HepG2 (cell line): ENCODE measurements at places on chromosomes 3 and 15.

DNA sequence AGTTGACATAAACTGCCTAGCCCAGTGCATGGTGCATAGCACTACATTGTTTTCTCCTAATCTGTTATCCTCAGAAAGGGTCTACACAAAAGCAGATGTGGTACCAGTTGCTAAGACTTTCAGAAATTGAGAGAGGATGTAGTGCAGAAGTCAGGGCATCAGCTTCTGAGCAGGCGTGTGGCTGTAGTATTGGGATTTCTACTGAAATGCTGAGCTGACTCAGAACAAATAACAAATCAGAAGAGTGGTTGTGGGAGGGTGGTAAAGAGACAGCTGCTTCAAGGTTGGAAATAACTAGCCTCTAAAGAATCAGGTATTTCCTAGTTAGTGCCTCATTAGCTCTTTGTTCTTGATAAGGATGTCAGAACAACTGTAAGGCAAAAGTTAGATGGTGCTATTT lies 161.3 kb downstream of the AKAP13 start:
- no peak for DNase-seq

DNA sequence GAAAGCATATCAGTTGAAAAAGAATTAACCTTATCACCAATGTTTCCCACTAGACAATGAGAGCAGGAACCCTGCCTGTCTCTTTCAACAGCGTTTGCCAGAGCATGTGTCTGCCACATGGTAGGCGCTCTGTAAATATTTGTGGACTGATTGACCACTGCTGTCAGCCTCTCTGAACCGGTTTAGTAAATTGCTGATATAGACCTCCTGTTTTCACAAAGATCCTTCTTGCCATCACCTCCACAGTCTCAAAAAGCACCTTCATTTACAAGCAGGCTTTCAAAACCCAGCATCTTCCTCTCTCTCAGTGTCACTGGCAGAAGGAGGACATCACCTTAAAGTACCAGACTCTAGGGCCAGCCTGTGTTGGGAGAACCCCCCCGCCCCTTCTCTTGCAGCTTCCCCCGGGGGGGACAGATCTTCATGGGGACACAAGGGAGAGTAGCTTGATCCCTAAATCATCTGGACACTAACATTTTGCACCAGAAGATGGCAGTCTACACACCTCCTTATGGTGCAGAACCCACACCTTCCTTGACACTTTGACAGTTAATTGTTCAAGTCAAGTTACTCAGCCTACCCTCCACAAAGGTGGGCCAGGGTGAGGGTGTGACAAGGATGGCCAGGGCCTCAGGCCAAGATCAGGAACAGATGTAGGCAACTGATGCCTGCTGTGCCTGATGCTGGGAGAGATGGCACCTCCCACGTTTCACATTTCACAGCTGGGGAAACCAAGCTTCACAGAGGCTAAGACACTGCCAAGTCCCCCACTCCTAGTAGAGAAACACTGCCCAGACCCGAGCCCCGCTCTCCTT lies 37.8 kb upstream of the USP3 start:
- peak; percentile 66 for DNase-seq

DNA sequence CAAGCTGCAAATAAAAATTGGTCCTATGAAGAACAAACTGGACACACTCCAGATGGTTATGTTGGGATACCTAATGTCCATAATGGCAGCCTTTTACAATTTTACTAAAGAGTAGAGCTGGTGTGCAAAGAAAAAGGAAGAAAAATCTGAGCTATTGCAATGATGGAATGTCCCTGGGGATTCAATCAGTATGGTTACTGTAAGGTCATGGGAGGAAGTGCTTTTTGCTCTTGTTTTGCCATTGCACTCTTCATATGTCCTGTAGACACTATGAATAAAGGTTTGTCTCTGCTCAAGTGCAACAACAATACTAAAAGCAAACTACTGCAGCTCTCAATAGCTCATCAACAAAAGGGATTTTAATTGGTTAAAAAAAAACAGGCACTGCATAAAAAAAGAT lies 5.4 kb downstream of the PFN2 start:
- DNase-seq: no peak

- no peak for DNase-seq
Measured at GRCh38 chr15:59334076-59334415, 38.6 kb downstream of the MYO1E start.

GRCh38 chr3:12859840-12860239 lies 18.5 kb upstream of the RPL32 start:
- no peak for DNase-seq

DNA sequence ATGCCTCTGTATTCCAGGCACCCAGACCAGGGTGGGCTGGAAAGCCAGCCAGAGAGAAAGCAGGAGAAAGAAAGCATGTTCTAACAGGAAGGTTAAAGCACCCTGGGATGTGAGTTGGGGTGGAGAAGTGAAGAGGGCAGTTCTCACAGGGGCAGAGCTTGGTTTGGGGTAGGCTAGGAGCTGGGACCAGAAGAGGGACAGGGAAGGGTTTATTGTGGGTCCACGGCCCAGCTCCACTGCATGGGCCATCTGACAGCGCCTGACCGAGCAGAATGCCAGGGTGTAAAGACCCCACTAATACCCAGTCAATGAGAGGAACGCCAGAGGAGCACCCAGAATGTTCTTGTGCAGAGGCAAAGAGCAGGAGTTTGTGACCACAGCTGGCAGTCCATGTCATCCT lies 27.1 kb upstream of the MAGEF1 start:
- no peak for DNase-seq

DNA sequence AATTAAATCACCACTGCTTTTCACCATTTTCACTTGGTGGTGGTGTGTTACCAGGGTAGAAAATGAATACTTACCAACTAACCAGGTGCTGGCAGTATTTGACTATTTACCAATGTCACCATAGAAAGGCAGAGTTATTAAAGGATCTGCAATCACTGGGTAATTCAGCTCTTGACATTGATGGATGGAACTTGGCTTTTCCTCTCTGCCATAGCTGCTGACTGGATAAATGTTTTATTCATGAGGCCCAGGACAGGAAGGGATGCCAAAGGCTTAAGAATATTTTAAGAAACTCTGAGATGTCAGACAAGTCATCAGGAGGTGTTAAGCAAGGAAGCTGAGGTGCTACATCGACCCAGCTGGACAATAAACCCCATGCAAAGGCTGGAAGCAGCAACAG lies 495.5 kb upstream of the CFAP20DC start:
- no peak for DNase-seq

DNA sequence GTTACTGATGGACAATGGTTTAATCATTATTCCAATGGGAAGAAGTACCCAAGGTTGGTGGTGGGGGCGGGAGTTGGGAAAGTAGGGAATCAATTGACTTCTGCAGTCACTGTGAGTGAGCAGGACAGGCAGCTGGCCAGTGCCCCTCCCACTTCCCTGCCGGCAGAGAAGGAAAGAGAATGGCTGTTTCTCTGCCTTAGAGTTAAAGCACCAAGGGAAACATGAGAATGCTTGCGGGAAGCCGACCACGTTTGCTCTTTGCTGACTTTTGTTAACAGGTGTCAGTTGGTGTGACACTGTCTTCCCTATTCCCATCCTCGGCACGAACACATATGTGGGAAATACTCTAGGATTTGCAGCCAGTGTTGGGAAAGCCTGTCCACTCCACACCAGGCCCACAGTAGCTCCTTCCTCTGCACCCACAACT lies 33.5 kb upstream of the MFSD1 start:
- DNase-seq: peak; percentile 67

- DNase-seq: no peak
Measured at GRCh38 chr3:183377307-183377959, 51.0 kb downstream of the MCF2L2 start.

DNA sequence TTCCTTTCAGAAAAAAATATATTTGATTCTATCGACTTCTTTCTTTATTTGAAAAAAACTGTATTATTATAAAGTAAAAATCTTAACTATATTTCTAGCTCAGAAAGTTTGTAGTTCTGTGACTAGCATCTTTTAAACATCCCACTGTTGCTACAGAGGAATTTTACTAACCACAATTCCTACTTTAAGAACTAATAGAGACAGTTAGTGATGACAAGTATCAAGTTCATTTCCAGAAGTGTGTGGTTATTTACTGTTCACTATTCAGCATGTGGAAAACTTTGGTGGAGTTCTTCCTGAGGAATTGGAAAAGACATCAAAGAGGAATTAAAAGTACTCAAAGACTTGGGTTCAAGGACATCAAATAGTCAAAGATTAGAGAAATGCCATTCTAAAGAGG lies 524.1 kb upstream of the CBLB start:
- DNase-seq: no peak

DNA sequence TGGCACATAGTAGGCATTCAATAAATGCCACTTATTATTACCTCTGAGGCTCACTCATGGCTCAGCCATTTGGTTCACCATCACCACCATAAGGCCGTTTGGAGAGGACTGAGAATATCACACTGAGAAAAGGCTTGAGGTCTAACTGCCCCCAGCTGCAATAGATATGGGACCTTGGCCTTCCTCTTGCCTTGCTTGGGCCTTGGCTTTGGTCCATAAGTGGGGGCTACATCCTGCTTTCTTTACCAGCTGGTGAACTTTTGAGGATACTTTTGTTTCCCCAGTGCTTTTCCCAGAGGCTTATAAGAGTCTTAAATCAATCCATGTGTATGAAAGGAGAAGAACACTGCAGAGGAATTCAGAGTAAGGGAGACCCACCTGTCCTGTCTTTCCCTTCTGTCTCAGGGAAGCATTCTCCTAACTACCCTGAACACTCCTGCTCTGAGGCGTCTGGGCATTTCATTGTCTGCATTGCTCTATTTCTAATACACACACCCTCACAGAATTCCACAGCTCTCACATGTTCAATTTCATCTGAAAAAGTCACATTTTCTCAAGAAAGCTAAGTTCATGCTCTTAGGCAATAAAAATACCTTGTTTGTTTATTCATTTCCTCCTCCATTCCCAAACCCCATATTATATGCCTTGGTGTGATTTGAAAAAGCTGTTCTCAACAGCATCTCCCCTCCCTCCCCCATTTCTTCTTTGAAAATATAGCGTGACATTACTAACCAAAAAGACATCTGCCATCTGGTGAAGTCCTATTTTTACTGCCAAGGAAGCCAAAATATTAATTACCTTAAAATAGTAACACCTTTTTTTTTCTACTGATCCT lies 22.5 kb upstream of the KCNMB2 start:
- no peak for DNase-seq

DNA sequence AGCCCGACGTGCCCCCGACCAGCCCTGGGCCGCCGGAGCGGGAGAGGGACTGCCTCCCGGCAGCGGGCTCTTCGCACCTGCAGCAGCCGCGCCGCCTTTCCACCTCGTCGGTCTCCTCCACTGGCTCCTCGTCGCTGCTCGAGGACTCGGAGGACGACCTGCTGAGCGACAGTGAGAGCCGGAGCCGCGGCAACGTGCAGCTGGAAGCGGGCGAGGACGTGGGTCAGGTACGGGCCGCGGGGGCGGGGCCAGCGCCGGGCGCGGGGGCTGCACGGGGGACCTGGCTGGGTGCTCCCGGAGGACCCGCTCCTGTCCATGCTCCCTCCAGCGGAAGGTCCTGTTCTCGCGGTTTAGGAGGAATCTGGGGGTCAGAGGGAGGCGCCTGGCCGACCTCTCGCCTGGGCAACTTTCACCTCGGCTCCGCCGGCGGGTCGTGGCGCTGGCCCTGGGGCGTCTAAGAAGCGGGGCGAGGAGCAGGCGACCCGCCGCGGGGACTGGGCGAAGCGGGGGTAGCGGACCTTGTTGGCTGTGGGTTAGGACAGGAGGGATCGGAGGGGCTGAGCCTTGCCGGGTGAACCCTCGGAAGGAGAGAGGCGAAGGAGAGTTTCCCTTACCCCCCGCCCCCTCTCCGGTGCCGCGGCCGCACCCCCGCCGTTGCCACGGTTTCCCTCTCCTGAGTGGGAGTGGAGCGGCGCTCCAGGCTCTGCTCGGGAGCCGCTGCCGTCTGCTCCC lies 682 bp downstream of the ITPKA start:
- DNase-seq: peak; percentile 73

- DNase-seq: no peak
Measured at GRCh38 chr15:85494048-85494777, 113.8 kb downstream of the AKAP13 start.

DNA sequence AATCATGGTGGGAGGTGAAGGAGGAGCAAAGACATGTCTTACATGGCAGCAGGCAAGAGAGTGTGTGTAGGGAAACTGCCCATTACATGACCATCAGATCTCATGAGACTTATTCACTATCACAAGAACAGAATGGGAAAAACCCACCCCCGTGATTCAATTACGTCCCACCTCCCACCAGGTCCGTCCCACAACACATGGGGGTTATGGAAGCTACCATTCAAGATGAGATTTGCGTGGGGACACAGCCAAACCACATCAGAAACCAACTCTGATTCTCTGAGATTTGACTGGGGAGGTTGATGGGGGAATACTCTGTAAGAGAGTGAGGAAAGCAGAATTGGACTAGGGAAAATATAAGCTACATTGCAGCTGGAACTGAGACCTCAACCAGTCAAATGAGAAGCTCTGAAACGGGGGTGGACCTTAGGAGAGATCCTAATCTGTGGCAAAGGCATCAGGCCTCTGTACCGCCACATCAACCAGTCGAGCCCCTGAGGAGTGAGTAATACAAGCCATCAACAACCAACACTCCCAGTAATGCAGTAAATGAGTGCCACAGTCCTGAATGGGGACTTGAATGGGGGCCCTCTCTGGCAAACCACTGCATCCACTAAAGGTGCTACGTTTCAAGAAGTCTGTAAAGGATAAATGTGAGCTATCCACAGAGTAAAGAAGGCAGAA lies 207.9 kb upstream of the GADL1 start:
- DNase-seq: no peak

- no peak for DNase-seq
Measured at GRCh38 chr15:48091522-48091921, 29.3 kb upstream of the SLC24A5 start.

DNA sequence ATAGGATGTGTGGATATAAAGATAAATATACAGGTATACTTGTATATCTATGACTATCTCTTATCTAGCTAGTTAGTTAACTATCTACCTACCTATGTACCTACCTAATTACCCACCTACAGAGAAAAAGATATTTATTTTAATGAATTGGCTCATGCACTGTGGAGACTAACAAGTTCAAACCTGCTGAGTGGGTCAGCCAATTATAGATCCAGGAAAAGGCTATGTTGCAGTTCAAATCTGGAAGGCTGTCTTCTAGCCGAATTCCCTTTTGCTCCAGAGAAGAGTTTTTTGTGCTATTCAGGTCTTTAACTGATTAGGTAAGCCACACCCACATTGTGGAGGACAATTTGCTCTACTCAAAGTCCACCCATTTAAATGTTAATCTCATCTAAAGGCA lies 335.0 kb downstream of the GRM7 start:
- DNase-seq: no peak

- no peak for DNase-seq
Measured at GRCh38 chr15:69375151-69375790, 38.9 kb upstream of the KIF23 start.

DNA sequence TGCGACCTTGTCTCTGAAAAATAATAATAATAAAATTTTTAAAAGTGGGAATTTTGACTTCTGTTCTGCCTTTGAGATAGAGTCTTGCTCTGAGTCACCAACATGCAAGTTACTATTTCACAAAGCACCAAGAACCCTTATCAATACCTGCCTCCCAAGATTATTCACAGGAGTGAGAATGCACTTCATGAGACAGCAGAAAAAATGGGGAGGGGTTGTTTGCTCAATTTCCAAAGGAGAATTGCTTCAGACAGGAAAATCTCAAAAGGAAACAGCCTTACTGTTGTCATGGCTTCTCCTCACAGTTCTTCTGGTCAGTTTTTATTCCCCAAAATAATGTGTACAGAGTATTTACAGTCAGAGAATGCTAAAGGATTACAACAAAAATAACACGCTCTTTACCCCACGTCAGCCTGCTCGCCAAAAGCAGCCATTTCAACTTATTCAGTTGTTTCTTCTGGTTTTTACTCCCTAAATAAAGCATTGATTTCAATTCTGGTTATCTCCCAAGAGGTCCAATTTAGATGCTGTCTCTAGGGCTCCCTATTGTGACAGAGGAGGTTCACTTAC lies 89.0 kb downstream of the PPCDC start:
- DNase-seq: no peak
